ENCODE measurements at places on chromosomes 7 and 10.

- no peak for DNase-seq
These were observed 96.4 kb downstream of the CALD1 start for GRCh38 chr7:134875867-134876266.

- no peak for DNase-seq
These were observed 125.6 kb upstream of the FAM20C start for GRCh38 chr7:66741-67140.

GRCh38 chr10:89144836-89145235 is 62.3 kb downstream of the CH25H start:
- DNase-seq: no peak

DNA sequence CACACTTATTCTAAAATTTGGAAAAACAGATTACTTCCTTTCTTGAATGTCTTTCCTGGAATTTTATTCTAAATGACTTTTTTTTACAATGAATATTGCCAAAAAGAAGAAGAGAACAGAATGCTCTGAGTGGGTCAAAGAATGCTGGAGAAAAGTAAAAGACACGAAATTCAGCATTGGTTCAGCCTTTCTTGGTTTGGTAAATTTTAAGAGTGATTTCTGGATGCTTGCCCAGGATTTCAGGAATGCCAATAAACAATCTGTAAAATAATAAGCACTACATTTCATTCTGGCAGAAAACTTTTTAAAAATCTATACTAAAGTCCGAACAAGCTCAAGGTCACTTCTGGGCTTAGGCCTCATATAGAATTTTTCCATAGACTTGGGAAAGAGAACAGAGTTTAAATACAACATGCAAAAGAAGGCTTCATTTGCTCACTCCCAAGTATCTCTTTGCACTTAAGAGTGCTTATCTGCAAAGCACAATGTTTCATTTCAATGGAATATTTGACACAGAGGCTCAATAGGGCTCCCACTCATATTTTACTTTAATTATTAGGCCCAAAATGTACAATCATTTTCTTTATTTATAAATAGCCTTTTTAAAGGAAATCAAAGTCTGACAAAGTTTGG is 359.5 kb upstream of the ANKRD30A start:
- no peak for DNase-seq

DNA sequence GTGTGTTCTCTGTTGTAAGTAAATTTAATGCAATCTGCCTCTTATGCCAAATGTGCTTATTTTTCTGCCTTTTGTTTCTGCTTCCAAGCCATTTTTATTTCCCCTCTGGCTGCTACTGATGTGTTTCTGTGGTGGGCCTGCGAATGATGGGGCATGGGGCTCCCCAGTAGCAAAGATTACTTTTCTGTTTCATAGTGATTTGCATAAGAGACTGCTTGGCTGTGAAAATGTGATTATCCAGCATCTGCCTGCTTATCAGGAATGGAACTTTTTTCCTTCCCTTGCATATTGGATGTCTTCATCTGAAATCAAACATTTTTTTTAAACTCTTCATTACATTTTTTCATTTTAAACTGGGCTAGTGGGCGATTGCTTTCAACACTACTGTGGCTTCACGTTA is 57.7 kb upstream of the BTBD16 start:
- no peak for DNase-seq

DNA sequence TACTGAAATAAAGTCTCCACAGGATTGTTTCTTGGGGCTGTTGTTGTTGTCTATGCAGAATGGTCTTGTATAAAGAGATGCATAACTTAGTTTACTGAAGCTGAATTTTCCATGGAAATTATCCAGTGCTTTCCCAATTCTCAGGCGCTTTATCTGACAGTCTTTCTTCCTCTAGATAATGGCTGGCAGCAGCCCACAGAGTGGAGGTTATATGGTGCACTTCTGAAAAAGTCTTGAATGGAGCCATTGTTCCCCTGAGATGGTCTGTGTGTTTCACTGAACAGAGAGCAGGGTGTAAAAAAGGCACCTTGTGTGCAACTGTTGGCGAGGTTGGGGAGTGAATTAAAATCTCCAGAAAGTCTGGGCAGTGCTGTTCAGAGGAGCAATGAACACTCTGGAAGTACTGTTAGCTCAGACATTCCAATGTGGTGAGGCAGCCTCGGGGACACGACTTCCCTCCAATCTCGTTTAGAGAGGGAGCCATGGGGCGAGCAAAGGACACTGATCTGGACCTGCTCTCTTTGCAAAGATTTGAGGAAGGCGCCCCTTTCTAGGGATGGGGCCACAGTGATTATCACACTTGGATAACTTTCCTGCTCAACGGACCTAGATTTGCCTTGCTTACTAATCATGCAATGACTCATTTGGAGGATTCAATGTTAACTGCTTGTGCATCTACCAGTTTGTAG is 2.0 kb upstream of the PLCE1 start:
- DNase-seq: no peak

DNA sequence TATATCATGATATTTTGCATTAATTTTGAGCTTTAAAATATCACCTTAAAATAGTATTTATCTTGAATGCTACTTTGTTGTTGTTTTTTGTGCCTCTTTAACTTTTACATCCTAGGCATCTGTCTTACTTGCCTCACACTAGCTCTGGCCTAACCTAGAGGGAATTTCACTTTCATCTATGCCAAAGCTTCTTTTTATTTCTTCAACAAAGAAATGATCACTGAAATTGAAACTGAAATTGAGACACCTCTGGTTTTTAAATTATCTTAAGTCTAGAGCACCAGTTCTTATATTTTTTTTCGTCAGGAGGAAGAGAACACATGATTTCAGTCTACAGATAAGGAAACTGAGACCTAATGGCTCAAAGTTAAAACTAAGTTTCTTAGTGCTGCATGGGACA is 3.5 kb upstream of the SCIN start:
- no peak for DNase-seq

- peak; percentile 42 for DNase-seq
These were observed 23.0 kb downstream of the MKI67 start for GRCh38 chr10:128103229-128103714.

- DNase-seq: no peak
These were observed 637.1 kb downstream of the CCSER2 start for GRCh38 chr10:84965468-84965867.

DNA sequence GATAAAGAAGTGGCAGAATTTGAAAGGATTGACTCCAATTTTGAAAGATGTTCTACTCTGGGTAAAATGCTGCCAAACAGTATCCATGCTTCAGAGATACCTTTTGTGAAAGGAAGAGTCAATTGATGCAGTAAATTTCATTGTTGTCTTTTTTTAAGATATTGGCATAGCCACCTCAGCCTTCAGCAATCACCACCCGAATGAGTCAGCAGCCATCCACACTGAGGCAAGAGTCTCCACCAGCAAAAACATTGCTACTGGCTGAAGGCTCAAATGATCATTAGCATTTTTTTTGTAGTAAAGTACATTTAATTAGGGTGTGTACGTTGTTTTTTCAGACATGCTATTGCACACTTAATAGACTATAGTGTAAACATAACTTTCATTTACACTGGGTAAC is 31.7 kb upstream of the CYP26C1 start:
- no peak for DNase-seq

- no peak for DNase-seq
These were observed 67.8 kb downstream of the MICALL2 start for GRCh38 chr7:1391449-1391848.

GRCh38 chr7:107711301-107711700 is 32.6 kb upstream of the CBLL1 start:
- DNase-seq: no peak

DNA sequence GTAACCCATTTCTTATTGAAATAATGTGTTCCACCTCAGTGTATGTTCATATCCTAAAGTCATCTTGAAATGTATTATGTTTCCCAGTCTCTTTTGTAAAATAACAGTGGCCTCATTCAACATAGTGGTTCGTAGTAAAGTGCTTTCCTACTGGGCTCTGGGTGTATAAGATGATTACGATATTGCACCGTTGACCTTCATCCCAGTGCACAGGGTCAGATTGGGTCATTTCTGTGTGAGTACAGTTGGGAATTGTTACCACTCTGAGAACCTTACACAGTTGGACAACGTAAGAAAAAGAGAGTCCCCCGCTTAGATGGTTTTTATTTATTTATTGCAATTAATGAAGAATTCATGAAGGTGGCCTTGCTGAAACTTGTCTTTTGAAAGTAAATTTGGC is 135.6 kb downstream of the CHN2 start:
- DNase-seq: no peak

GRCh38 chr10:86067436-86068050 is 299.1 kb downstream of the GRID1 start:
- DNase-seq: no peak

DNA sequence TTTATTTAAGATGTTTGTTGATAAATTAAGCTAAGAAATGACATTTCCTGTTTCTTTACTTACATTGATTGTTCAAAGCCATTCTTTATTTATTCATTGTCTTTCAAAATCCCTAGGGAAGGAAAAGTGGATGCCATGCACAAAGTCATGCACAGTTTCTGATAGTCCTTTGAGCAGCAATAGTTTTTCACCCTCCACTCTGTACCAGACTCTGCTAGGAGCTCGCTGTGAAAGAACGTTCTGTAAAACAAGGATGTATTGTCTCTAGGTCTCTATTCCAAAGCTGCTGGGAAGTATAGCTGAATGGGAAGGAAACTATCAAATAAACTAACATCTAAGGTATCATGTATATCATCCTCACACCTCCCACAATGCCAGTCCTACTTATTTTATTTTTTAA is 7.8 kb upstream of the NOC3L start:
- DNase-seq: no peak

DNA sequence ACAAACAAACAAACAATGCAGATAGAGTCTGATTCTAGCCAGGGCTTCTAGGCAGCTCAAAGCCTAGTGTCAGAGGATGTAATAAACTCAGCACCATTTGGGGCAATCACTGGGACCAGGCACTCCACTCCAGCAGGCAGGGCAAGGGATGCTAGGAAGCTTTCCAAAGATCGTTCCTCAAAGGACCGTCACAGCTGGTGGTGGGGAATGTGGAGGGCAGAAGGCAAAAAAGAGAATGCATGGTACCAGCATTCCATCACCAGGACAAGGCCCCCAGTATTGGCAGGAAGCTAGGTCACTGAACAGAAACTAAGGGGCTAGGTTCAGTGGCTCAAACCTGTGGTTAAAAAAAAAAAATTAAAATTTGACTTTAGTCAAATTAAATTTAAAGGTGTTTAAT is 94.2 kb downstream of the CUL2 start:
- no peak for DNase-seq

DNA sequence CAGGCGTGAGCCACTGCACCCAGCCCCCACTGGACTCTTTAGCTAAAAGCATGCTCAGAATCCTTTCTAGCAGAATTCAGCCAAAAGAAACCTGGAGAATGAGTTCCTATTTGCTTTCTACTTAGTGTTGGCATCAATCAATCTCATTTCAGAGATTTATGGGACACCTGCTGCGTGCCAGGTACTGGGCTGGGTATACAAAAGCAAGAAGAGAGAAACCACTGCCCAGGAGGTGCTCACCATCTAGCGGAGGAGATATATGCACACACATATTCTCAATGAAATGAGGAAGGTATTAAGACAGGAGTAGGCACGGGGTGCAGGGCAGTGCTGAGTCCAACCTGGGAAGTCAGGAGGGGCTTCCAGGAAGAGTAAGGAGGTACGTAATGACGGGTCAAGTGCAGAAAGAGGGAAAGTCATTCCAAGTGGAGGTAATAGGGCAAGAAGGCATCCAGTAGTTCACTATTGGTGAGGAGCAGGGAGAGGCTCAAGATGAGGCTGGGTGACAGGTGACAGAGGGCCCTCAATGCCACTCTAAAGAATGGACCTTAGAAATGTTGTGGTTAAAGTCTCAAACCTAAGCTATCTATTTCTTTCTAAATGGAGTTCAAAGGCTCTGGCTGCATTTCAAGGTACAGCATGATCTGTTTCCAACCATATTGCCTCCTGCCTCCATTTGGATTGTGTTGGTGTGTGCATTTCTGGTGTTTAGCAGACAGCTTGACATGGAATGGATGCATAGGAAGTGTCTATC is 22.1 kb downstream of the ABLIM1 start:
- DNase-seq: no peak

- DNase-seq: no peak
These were observed 21.5 kb downstream of the SH3PXD2A start for GRCh38 chr10:103833731-103834365.

GRCh38 chr7:81111781-81112540 is 193.1 kb upstream of the SEMA3C start:
- DNase-seq: no peak

- DNase-seq: no peak
These were observed 461.6 kb downstream of the PLXDC2 start for GRCh38 chr10:20277820-20278219.

GRCh38 chr10:74824184-74824899 is 2.1 kb upstream of the KAT6B start:
- DNase-seq: peak; percentile 33

DNA sequence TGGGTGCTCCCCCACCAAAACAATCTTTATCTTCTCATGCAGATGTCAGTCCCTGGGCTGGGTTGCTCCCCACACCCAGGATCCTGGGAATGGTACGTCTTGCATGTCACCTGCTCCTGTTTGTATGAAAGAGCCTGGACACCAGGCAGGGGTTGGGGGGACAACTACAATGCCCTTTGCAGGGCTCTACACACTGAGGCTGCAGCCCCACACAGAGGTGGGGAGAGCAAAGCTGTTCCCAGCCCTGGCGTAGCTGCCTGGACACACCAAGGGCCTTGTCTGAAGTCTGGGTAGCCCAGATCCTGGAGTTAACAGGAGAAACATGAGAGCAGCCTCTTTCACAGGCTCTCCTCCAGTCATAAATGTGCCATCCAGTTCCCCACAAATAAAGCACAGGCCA is 61.2 kb upstream of the TMEM72 start:
- DNase-seq: no peak

DNA sequence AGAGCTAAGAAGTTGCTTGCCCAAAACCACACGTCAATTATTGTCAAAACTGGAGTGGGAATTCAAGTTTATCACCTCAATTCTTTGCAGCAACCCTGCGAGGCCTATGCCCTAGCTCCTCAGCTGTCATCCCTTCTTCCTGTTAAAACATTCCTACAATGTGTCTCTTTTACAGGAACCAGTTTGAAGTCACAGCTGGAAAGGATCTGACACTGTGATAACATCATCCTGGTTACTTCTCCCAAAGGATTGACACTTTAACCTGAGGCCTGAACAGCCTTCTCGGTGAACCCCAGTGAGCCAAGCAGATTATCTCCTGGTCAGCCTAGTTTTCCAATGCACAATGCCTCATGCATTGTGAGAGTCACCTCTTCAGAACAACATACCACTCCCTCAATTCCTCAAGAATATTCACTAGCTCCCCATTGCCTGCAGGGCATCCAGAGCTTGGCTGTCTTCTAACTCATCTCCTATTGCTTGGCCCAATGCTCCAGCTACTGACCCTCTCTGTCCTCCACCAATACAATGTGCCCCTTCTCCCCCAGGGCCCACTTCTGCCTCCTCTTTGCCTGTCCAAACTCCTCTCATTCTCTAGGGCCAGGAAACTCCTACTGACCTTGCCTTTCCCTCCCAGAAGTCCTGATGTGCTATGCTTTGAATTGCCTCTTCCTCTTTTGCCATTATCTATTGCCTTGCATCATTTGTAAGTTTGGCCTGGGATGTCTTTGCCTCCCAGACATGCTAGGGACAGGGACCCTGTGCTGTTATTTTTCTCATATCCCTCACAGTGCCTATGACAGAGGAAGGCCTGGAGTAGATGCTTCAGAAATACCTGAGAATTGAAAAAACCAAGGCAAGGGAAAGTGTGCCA is 10.4 kb upstream of the DLG5 start:
- DNase-seq: no peak
